Kidney tubule cell (primary cell): ENCODE measurements at places on chromosomes 2 and 18.

DNA sequence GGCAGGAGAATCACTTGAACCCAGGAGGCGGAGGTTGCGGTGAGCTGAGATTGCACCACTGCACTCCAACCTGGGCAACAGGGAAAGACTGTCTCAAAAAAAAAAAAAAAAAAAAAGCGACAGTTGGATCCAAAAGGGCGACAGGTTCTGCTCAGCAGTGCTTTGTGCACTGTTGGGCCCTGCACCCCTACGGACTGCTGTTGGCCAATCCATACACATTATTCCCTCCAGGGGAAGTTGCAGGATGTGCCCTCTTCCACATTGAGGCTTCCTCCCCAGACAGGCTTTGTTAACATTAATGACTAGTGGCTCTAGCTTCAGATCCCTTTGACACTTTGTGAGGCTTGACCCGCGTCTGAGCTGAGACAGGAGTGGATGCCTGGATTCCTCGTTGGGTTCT, 9.4 kb downstream of the NT5DC4 start:
- no peak for DNase-seq

- DNase-seq = no peak
Observed at GRCh38 chr2:161976917-161977316, 97.1 kb downstream of the DPP4 start.

GRCh38 chr2:192645811-192646598, 451.3 kb upstream of the TMEFF2 start:
- peak; percentile 33 for DNase-seq

GRCh38 chr2:21256006-21256405, 132.2 kb downstream of the TDRD15 start:
- DNase-seq = peak; percentile 92

DNA sequence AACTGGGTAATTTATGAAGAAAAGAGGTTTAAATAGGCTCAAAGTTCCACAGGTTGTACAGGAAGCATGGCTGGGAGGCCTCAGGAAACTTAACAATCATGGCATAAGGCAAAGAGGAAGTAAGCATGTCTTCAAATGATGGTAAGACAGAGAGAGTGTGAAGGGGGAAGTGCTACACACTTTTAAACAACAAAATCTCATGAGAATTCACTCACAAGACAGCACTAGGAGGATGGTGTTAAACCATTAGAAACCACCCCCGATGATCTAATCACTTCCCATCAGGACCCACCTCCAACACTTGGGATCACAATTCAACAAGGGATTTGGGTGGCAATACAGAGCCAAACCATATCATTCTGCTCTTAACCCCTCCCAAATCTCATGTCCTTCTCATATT, 34.9 kb downstream of the CFAP210 start:
- DNase-seq = no peak

DNA sequence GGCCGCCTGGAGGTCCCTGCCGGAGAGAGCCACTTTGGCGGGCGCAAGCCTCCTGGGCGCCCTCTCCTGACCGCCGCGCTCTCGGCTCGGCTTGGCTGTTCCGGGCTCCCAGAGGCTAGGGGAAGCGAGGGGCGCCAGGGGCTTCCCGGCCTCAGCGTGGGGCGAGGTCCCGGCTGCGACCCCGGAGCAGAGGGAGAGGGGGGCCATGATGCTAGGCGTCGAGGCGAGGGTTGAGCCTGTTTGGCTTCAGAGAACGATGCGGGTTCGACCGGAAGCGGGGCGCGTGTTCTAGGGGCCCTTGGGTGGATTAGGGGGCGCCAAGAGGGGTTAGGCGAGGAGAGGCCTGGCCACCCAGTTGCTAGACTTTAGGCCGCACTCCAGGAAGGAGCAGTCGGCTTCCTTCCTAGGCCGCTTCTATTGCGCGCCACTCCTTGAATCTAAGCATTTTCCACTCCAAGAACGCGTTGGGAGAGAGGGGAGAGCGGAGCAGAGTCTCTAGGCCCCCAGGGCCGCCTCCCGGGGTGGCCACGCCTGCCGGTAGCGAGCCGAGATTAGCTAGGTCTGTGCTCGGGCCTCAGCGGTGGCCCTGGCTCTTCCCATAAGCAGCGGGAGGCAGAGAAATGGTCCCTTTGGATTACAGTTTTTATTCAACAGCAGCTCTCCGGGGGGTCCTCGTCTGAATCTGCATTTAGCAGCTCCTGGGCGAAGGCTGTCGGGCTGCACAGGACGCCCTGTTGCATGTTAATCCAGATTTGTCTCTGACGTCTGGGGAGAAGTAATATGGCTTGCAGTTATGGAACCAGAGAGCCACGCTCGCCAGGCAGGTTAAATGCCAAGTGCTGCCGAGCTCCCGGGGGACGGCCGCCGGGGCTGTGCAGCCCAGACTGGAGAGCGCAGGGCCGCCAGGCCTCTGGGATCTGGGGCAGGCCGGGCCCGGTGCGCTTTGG, 11.3 kb downstream of the MEIS1 start:
- DNase-seq = peak; percentile 32
